ENCODE measurements at places on chromosomes 2 and 18.

- no peak for DNase-seq
Measured at GRCh38 chr2:10894264-10894935, 17.3 kb upstream of the KCNF1 start.

DNA sequence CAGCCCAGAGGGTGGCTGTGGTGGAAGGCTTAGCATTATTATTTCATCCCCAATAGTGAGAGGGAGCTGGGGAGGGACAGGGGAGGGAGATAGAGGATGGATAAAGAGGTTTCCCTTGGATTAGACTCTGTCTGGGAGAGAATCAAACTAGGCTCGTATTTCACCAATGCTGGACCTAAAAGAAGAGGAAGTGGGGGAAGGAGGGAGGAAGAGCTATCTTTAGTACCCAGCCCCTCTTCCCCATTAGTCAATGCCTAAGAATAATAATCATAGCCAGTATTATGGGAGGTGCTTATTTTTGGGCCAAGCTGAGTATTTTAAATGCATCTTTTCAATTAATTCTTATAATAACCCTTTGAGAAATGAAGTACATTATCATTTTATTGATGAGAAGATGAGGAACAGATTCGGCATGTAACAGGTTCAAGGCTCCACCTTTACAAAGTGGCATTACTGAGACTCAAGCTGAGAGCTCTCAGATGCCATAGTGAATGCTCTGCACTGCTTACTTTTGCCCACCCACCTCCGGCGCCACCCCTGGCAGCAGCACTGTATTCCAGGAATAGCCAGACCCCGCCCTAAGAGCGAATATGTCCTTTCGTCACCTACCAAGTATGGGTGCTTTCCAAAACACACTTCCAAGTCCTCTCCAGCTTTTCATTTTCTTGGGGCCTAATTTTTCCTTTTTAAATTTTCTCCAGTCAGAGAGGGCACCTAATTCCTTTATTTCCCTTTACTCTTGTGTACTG lies 21.0 kb downstream of the PAX8 start:
- DNase-seq: no peak

GRCh38 chr2:42562474-42563144 lies 5.8 kb upstream of the MTA3 start:
- no peak for DNase-seq

- peak; percentile 20 for DNase-seq
Measured at GRCh38 chr2:54059504-54059903, 55.9 kb upstream of the ACYP2 start.

- DNase-seq: peak; percentile 81
Measured at GRCh38 chr2:43110442-43110871, 115.9 kb downstream of the ZFP36L2 start.

- DNase-seq: no peak
Measured at GRCh38 chr2:96113367-96113677, 3.0 kb downstream of the ADRA2B start.

GRCh38 chr18:13372531-13372951 lies 154.0 kb downstream of the LDLRAD4 start:
- peak; percentile 55 for DNase-seq

GRCh38 chr2:20671036-20671735 lies 4.2 kb downstream of the GDF7 start:
- no peak for DNase-seq

DNA sequence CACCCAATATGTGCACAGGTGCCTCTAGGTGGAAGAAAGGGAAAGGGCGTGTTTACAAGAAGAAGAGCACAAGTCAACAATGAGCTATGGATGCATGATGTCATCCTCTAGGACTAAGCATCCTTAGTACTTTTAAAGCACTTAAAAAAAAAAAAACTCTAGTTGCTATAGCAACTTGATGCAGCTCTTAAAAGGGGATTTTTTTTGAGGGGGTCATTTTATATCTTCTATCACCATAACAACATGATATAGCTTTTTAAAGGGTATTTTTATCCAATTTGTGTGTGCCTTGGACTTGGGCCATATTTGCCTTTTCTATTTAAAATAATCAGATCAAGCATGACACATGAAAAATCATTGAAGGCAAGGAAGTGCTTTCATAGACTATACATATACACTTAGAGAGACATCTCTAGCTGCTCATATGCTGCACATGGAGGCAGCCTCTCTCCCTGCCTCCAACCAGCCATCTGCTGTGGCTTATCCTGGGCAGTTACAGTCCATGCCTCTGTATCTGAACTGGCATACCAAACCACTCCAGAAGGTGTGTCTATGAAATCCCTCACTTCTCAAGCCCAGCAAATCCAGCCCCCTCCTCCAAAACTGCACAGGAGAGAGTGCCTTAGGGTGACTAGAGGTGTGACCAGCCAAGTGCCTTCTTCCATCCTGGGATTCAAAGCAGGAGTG lies 165.4 kb downstream of the MSH2 start:
- no peak for DNase-seq

DNA sequence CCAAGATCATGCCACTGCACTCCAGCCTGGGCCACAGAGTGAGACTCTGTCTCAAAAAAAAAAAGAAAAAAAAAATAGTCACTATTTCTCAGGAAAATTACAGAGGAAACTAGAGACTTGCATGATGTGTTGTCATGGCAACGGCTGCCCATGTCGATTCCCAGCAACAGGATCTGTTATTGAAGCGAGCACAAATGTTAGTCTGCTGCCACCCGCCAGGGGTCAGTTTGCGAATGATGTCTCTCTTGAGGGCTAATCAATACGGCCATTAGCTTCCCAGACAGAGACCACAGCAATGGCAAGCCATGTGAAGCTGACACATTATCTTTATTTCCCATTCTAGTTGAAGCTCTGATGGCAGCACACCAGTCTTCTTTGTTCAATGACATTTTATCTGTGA lies 32.4 kb upstream of the ACYP2 start:
- DNase-seq: no peak

GRCh38 chr2:46378616-46379015 lies 81.4 kb downstream of the EPAS1 start:
- DNase-seq: no peak

DNA sequence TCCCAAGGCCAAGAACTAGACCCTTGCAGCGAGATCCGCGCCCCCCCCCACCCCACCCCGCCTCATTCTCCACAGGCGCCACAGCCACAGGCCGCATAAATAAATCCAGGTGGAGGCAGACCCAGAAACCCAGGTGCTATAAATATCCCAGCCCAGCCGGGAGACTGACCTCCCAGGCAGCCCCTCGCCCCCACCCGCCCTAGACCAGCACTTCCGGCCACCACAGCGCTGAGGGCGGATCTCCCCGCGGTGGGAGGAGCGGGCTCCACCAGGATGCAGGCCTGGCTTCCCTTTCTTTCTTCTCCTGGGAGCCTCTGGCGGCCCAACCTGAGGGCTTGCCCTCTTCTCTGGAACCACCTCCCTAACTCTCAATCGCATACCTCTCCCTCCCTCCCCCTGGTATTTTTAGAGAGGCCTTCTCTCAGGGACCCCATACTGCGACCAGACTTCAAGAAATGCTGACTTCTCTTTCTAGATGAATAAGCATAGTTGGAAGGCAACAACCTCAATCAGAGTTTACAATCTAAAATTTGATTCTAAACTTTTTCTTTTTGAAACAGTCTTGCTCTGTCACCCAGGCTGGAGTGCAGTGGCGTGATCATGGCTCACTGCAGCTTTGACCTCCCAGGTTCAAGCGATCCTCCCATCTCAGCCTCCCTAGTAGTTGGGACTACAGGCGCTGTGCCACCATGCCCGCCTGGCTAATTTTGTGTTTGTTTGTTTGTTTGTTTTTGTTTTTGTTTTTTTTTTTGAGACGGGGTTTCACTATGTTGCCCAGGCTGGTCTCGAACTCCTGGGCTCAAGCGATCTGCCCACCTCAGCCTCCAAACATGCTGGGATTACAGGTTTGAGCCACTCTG lies 55.0 kb downstream of the PKDCC start:
- DNase-seq: no peak

GRCh38 chr2:64697297-64698176 lies 43.8 kb upstream of the SERTAD2 start:
- DNase-seq: no peak
